ENCODE measurements at places on chromosomes 13 and 19.

- ATAC-seq: no peak
Observed at GRCh38 chr19:40604171-40604646, 3.0 kb downstream of the LTBP4 start.

DNA sequence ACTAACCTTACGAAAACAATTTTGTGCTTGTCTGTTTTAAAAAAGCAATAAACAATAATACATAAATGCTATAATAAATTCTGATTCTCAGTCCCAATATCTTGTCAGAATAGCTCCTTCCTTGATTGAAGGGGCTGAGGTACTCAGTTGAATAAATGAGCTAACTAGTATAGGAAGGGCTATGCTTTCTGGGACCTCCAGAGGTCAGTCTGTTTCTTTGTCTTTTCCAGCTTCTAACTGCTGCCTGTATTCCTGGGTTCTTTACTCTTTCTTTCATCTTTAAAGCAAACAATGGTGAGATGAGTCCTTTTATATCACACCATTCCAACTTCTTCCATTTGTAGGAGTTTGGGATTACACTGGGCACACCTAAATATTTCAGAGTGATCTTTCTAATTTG lies 1297.0 kb upstream of the ATXN8OS start:
- ATAC-seq: no peak

DNA sequence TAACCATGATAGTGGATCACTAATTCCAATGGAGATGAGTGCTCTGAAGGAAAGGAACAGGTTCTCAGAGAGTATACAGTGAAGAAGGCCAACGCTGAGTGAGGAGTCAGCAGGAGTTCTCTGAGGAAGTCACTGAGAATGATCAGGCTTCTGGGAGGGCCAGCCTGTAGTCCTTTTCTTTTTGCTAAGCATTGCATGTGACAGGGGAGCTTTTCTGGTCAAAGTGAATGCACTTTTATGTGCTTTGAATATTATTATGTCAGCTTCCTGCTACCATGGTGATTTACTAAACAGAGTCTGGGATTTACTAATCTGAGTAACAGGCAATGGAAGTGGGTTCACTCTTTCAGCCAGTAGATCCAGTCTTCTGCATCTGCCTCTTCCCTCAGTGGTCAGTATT lies 81.1 kb upstream of the SERP2 start:
- ATAC-seq: peak; percentile 14

DNA sequence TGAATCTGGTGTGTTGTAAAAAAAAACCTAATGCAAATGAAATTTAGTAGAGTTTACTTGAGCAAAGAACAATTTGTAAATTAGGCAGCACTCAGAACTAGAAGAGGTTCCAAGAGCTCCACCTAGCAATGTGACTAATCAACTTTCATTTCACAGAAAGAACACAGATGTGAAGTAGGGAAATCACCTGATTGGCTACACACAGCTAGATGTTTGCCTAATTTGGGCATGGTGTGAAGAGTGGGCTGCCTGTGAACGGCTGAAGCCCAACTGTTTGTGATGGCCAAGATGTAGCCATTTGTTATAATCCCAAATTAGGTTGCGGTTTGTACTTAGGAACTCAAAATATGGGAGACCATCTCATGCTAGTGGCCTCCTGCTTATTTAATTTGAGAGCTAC lies 724.4 kb upstream of the SLITRK5 start:
- ATAC-seq: no peak

DNA sequence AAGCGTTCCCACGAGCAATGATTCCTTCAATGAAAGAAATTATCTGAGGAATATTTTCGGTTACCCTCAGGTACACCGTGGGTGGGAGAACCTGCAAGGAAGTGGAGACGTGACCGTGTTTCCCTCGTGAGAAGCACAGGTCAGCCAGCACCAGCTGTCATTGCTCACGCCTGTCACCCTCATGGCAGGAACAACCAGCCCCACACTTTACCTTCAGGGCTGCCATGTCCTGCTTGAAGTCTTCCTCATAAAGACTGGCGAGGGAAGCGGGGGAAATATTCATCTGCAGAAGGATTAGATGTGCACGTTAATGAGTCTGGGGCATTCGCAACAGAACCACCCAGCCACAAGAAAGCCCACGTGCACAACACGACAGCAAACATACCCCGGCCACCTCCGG lies 18.2 kb downstream of the CARS2 start:
- no peak for ATAC-seq

GRCh38 chr19:54405628-54406027 lies 9.6 kb upstream of the TTYH1 start:
- ATAC-seq: no peak

GRCh38 chr19:36489920-36490415 lies 607 bp upstream of the ZNF566 start:
- ATAC-seq: peak; percentile 91

DNA sequence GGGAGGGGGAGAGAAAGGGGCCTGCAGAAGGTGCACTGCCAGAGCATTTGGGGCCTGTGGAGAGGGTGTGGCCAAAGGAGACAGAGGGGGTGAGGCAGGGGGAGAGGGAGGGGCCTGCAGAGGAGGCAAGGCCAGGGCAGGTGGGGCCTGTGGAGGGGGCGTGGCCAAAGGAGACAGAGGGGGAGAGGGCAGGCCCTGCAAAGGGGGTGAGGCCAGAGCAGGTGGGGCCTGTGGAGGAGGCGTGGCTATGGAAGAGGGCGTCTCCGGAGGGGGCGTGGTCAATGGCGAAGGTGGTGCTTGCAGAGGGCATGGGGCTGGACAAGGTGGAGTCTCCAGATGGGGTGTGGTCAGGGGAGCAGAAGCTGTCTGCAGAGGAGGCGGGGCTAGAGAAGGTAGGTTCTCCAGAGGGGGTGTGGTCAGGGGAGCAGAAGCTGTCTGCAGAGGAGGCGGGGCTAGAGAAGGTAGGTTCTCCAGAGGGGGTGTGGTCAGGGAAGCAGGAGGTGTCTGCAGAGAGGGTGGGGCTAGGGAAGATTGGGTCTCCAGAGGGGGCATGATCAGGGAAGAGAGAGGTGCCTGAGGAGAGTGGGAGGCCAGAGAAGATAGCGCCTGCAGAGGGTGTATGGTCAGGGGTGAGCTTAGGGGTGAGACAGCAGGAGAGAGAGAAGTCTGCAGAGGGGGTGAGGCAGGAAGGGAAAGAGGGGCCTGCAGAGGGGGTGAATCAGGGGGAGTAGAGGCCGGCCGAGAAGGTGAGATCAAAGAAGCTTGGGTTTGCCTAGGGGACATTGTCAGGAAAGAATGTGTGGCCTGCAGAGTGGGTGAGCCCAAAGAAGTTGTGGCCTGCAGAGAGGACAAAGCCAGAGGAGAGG lies 3.4 kb downstream of the PRR36 start:
- no peak for ATAC-seq

GRCh38 chr19:47607564-47608073 lies 1.3 kb upstream of the BICRA start:
- ATAC-seq: no peak

GRCh38 chr13:33875618-33876401 lies 57.9 kb downstream of the RFC3 start:
- ATAC-seq: no peak

DNA sequence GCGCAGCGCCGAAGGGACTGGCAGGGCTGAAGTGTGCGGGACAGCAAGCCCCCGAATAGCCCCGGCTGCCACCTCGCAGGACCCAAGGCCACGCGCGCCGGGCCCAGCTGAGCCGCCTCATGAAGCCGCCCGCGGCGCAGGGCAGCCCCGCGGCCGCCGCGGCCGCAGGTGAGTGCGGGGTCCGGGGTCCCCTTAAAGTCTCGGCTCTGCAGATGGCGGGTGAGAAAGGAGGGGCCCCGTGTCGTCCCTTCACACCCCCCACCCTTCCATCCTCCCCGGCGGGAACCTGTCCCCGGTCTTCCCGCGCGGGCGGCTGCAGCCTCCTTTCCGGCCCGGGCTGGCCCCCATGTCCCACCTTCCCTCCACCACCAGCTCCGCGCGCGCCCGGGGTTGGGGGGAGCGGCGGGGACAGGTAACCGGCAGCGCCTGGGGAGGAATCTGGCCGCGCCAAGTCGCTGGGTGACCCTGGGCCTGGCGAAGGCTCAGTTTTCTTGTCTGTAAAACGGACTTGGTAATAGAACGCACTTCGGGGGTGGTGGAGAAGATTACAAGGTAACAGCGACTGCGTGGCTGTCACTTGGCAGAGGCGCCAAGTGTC lies 338 bp downstream of the RGCC start:
- no peak for ATAC-seq

- peak; percentile 95 for ATAC-seq
Observed at GRCh38 chr13:112885782-112886268, 83.2 kb upstream of the MCF2L start.
